ENCODE measurements at places on chromosomes 12 and 14.

DNA sequence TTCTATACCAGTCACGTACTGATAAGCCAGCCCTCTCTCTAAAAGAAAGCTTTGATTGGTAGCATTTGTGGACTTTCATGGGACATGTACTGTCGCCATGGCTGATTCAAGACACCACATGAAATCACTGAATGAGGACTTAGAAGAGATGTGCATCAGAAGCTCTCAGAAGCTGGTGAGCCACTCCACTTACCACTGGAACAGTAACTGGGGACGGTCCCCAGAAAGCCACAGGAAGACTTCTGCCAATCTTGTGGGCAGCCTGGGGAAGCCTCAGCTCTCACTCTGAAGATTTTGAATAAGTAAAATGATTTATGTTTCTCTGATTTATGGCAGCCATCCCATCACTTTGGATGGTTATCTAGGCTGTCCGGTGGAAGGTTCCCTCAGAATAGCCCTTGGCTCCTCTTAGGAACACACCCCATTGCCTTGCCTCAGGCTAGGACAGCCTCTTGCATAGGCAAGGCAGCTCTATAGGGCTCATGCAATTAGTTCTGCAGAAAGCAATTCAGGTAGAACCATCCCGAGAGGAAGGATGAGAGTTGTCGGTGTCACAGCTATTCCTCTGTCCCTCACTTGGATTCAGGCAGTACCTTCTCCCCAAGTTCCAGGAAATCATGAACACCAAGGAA lies 9.8 kb downstream of the DHRS1 start:
- DNase-seq: no peak

DNA sequence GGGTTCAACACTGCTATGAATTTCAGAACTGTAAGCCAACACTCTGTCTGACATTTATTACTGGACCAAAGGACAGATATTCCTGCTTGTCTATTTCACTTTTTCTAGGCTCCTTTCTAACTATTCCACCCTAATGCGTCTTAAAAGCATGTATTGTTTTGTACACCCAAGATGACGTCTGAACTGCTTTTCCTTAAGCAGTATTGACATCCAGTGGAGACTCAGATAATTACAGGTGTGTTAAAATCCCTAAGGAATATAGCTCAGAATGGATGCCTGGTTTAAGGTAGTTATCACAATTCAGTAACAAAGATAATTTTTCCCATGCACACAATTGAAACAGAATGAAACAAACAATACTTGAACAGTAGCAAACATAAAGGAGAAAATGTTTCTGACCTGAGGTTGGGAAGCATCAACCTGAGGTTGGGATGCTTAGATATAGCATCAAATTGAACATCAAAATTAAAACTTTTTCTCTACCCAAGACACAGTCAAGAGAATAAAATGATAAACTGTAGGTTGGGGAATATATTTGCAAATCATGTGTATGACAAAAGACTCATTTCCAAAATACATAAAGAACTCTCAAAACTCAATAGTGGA lies 93.7 kb upstream of the PTPRR start:
- DNase-seq: no peak

GRCh38 chr12:92675092-92675865 lies 27.5 kb upstream of the PLEKHG7 start:
- DNase-seq: no peak

- DNase-seq: no peak
These were observed 84.6 kb downstream of the TXNDC16 start for GRCh38 chr14:52467515-52468266.

- no peak for DNase-seq
These were observed 137.7 kb upstream of the TRHDE start for GRCh38 chr12:72134246-72135020.

DNA sequence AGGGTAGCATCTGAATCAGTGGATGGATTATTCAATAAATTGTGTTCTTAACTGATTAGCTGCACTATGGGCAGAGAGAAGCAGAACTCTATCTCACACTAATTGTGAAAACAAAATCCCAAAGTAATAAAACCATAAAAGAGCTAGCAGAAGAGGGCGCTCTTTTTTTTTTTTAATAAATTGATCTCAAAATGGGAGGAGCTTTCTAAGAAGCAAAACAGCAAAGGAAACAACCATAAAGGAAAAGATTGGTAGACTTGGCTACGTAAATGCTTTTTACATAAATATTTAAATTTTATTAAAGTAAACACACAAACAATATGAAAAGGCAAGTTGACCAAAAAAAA lies 1.5 kb upstream of the TM7SF3 start:
- no peak for DNase-seq

DNA sequence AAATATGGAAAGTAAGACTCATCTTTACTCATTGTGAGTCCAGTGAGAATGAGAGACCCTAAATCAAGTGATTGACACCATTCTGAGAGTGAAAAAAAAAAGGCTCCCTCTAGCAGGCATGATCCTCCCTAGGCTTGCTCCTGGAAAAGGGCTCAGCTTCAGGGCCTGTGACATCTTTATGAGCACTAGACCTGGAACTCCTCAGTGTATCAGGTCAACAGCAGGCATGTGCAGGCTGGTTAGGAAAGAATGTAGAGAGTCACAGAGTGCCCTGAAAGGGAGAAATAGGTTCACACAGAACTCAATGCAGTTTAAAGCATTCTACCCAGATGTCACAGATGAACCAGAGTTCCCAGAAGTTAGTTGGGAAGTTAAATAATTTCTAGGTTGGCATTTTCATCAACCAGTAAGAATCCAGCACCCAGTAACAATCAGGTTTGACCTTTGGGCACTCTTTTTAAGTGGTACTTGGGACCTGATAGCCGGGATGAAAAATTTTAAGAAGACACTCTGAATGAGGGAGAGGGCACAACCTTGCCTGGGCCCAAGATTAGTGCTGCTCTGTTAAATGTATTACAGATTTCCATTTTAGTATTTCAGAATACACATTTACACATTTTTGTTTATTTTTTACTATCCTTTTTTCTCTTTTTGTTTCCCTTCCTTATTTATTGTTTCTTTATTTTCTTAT lies 828.8 kb downstream of the C12orf50 start:
- no peak for DNase-seq

Data from naive thymus-derived CD8-positive, alpha-beta T cell (primary cell).